ENCODE measurements at places on chromosomes 3 and 15.

- DNase-seq: no peak
Observed at GRCh38 chr3:11084677-11085076, 69.6 kb upstream of the HRH1 start.

GRCh38 chr3:162041622-162042021 is 545.0 kb downstream of the OTOL1 start:
- DNase-seq: no peak

DNA sequence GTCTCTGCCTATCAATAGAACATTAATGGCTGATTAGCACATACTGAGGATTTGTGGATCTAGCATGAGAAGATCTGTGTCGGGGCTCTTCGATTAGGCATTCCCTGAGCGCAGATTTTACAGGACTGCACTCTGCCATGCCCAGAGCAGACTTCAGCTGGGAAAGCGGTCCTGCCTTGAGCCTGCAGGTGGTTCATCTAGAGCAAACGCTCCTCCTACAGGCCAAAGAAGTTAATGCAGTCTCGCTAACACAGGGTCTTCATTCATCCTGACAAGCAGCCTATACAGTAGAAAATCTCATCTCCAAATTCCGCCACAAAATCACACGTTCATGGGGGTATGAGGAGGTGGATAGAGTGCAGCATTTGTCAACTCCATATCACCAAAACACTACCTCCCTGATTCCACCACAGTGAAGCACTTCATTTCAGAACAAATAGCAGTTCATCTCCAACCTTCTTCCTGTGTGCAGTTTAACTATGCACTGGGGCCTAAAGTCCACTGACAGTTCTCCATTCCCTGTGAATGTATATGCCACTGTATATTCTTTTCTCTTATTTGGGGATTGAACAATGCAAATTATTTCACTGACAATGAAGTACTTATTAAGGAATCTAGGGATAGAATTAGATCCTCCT is 405.8 kb downstream of the IGSF11 start:
- peak; percentile 5 for DNase-seq

GRCh38 chr3:165462636-165463334 is 266.6 kb upstream of the SLITRK3 start:
- no peak for DNase-seq

DNA sequence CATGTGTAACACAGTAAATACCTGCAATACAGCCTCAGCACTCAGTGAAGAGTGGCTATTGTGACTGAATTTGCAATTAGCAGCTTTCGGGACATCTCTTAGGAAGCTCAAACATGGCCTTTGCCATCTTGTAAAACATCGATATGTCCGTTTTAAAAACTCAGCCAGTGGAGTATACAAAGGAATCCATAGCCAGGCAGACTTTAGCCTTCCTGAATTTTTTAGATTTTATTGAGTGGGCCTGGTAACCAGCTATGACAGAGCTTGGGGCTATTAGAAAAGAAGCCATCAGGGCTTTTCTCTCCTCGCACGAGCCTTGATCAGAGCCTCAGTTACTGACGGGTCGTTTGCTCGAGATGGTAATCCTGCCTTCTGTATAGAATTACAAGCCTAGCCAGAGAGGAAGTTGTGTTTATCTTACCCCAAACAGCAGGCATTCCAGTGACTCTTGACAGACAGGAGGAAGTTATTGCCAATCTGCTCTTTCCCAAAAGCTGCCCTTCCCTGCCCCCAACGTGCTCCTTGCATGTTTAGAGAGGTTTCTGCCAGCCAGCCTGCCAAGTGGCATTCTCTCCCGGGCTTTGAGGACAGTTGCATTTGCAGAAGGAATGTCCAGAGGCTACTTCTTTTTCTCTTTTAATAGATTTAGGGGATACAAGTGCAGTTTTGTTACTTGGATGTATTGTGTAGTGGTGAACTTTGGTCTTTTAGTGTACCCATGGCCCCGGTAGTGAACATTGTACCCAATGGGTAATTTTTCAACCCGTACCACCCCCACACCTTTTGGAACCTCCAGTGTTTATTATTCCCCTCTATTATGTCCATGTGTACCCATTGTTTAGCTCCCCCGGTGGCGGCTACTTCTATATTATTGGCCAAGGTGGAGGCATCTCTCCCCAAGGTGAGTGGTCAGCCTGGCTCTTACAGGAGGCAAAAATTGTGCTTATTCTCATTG is 40.6 kb downstream of the ITPR1 start:
- DNase-seq: no peak

- DNase-seq: no peak
Observed at GRCh38 chr3:65438096-65438495, 600.6 kb downstream of the MAGI1 start.

GRCh38 chr3:2246873-2247648 is 148.4 kb downstream of the CNTN4 start:
- DNase-seq: no peak

- DNase-seq: no peak
Observed at GRCh38 chr15:57684491-57685151, 21.9 kb upstream of the POLR2M start.

- DNase-seq: no peak
Observed at GRCh38 chr3:100306695-100307094, 27.9 kb upstream of the NIT2 start.

DNA sequence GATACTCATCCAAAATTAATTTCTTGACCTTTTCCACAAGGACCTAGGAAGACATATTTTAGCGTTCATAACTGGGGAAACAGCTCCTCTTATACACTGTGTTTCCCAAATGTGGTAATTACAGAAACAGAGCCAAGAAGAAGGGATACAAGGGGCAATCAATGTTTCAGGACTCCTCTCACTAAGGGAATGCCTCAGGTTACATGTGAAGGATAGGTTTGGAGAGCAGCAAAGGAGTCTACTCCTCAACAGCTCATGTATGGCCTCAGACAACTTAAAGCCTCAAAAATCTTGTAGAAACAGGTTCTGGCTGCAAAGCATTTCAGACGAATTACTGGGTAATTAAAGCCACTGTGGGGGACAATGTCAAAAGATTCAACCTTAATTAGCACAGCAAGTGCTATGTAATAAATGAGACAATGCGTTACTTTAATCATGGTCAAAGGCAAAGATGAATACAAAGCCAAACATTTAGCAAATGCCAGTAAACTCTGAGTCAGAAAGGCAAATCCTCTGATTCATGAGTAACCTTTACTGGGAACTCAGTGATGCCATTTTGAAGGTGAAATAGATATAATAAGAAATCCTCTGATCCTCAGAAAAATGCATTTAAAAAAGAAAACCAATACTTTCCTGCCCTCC is 1111.2 kb downstream of the TUSC7 start:
- no peak for DNase-seq

DNA sequence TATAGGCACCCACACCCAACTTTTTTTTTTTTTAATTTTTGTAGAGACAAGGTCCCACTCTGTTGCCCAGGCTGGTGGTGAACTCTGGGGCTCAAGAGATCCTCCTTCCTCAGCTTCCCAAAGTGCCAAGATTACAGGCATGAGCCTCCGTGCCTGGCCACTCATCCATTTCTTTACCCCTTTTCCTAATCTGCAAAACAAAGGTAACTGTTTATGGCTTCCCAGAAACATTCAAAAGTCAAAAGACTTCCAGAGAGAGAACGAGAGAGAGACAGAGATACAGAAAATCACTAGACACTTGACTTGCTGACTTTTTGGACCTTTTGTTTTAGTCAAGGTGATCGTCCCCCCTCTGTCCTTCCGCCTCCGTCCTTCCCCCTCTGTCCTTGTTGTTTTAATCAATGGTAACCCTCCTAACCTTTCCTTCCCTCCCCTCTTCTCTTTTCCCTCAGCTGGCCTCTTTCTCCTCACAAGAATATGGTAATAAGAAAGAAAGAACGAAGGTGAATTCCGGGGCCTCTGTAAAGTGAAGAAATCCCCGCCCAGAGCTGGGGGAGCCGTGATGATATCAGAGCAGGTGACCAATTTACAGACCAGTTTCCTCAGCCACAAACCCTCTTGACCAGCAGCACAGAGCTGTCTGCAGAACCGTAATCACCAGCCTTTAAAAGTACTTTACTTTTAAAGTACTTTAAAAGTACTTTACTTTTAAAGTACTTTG is 21.9 kb downstream of the KLHL6 start:
- DNase-seq: no peak

DNA sequence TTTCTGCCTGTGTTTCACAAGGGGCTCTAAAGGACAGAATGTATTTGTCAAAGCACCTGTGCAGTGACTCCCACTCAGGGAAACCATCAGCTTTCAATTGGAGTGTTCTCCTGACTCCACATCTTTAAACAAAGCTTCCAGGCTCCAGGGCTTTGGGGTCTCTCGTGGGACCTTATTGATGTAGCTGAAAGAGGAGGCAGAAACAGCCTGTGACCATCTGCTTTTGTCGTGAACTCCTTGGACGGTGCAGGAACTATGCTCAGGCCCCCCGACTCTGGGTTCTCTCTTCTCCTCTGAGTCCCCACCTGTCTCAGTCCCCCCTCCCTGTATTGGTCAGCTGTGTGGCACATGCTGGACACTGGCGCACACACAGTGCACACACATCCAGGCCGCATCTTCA is 486.8 kb downstream of the GABRG3 start:
- DNase-seq: no peak

- DNase-seq: peak; percentile 28
Observed at GRCh38 chr3:9503283-9503682, 50.3 kb downstream of the LHFPL4 start.

- no peak for DNase-seq
Observed at GRCh38 chr15:92576597-92577200, 78.9 kb downstream of the FAM174B start.

GRCh38 chr15:59696332-59696731 is 7.2 kb upstream of the BNIP2 start:
- no peak for DNase-seq

GRCh38 chr3:123790254-123791072 is 93.7 kb downstream of the MYLK start:
- no peak for DNase-seq

GRCh38 chr3:56314842-56315241 is 153.4 kb downstream of the ERC2 start:
- DNase-seq: peak; percentile 73

DNA sequence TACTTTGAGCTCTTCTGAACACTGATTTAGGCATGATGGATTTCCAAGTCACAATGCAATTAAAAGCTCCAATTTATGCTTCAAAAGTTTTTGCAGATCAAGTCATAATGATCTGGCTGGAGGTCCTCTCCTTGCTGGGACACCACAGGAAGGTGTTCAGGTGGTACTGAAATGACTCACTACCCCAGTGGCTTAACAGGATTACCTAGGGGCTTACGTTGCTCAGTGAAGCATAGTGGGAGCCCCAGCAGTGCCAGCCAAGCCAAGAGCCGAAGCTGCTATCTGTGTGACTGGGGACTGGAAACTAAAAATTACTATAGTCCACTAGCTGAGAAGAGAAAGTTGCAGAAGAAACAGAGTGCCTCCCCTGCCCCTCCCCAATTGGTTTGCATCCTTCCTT is 110.1 kb upstream of the LPP start:
- no peak for DNase-seq

- DNase-seq: no peak
Observed at GRCh38 chr3:61743686-61744242, 182.4 kb downstream of the PTPRG start.

- DNase-seq: peak; percentile 38
Observed at GRCh38 chr3:33980252-33980651, 181.8 kb downstream of the PDCD6IP start.

DNA sequence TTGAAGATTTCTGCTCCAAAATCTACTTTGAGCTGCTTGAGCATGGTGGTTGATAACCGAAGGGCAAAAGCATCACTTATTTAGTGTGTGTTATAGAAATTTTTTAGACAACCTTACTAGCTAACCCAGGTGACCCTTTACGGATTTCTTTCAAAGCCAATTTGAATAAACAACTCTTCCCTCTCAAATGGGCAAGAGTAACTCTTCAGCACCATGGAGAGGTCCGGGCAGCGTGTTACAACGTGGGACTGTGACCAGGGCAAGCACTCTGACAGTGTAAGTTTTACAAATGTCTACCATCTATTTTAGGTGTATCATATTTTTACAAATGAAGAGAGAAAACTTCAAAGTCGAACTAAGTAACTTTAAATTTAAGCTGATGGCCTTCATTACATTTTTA is 471.8 kb downstream of the MFSD1 start:
- DNase-seq: no peak

- no peak for DNase-seq
Observed at GRCh38 chr3:128321418-128321817, 145.3 kb downstream of the DNAJB8 start.

- DNase-seq: no peak
Observed at GRCh38 chr15:44231842-44232241, 36.8 kb upstream of the FRMD5 start.

DNA sequence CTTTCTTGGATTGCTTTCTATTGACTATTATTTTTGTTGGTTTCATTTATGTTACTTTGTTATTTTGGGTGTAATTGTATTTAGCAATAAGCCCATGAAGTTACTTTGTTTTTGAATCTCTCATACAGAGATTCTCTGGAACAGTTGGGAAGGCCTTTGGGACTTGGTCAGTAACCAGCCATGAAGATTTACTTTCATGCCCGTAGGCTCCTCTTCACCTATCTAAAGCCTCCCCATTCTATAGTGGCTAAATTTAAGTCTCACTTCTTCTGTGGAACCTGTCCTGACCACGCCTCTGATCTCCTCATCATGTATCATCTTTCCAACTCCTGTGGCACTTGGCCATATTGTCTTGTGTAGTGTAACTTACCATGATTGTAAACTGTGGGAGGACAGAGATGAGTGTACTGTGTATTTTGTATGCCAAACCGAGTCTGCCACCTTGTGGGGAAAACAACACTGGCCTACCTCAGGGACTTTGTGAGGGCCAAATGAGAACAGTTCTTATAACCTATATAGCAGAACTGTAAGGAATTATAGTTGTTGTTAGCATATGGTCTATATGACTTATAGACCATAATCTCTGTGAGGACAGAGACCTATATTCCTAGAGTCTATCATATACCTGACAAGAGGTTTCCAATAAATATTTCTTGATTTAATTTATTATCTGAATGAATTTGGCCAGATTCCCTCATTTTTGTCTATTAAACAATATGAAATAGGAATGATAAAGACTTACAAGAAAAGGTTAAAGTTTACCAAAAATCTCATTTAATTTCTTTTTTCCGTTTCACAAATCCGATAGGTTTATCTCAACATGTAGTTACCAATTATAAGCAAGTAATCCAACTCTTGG is 75.0 kb downstream of the STARD9 start:
- peak; percentile 65 for DNase-seq

- no peak for DNase-seq
Observed at GRCh38 chr3:45480218-45480617, 91.8 kb downstream of the LARS2 start.

- DNase-seq: no peak
Observed at GRCh38 chr3:124467980-124468902, 262.0 kb upstream of the UMPS start.

GRCh38 chr3:174618368-174619080 is 240.6 kb upstream of the NAALADL2 start:
- DNase-seq: no peak

GRCh38 chr15:52161406-52161966 is 29.7 kb downstream of the GNB5 start:
- no peak for DNase-seq

- DNase-seq: no peak
Observed at GRCh38 chr3:42339321-42339720, 71.1 kb downstream of the LYZL4 start.

Data from non-pigmented ciliary epithelial cell (primary cell).